Purkinje cell (primary cell): ENCODE measurements at places on chromosomes 16 and 17. TPM values are rescaled to one million over a fixed set of nuclear protein-coding genes. Genes with fewer than 3 reads are reported as not detected.

MRPL27 gene
- 272 and 327 TPM in 2 replicates for polyA plus RNA-seq

KRTAP2-1 gene
- not detected in 2 replicates for polyA plus RNA-seq

ACE gene
- not detected in 2 replicates for polyA plus RNA-seq

FBXO39 gene
- polyA plus RNA-seq, result not detected in 2 replicates

CCR7 gene
- not detected in 2 replicates for polyA plus RNA-seq

PRDM7 gene
- polyA plus RNA-seq, result 0.18 TPM in 1 of 2 replicates, not detected in the other

PRR11 gene
- polyA plus RNA-seq, result 0.20 and 0.28 TPM in 2 replicates

TMEM88 gene
- 0.30 TPM in 1 of 2 replicates, not detected in the other for polyA plus RNA-seq

KIF18B gene
- not detected in 2 replicates for polyA plus RNA-seq

VAMP2 gene
- 221 and 250 TPM in 2 replicates for polyA plus RNA-seq

CES3 gene
- polyA plus RNA-seq, result 0.86 and 0.90 TPM in 2 replicates

ARHGAP23 gene
- 2.3 and 4.0 TPM in 2 replicates for polyA plus RNA-seq

TNFRSF13B gene
- not detected in 2 replicates for polyA plus RNA-seq

MPV17L gene
- 3.0 and 4.5 TPM in 2 replicates for polyA plus RNA-seq

TMC5 gene
- polyA plus RNA-seq, result not detected in 2 replicates

CASKIN1 gene
- polyA plus RNA-seq, result 0.04 TPM in 1 of 2 replicates, not detected in the other

C16orf74 gene
- 0.34 TPM in 1 of 2 replicates, not detected in the other for polyA plus RNA-seq

MT3 gene
- polyA plus RNA-seq, result 349 and 352 TPM in 2 replicates

ABCC11 gene
- 0.20 TPM in 1 of 2 replicates, not detected in the other for polyA plus RNA-seq

C17orf100 gene
- 3.1 and 6.5 TPM in 2 replicates for polyA plus RNA-seq

AATK gene
- polyA plus RNA-seq, result 0.48 and 0.56 TPM in 2 replicates

HSPB9 gene
- polyA plus RNA-seq, result 0.62 TPM in 1 of 2 replicates, not detected in the other

PIK3R6 gene
- not detected in 2 replicates for polyA plus RNA-seq

OTOP3 gene
- not detected in 2 replicates for polyA plus RNA-seq

SLC52A1 gene
- polyA plus RNA-seq, result not detected in 2 replicates

TNP2 gene
- polyA plus RNA-seq, result not detected in 2 replicates

PPY gene
- polyA plus RNA-seq, result not detected in 2 replicates
